EH (cell line): ENCODE measurements at places on chromosomes 6 and 20.

GRCh38 chr20:25247000-25247517 lies 826 bp upstream of the PYGB start:
- DNase-seq: peak; percentile 83

DNA sequence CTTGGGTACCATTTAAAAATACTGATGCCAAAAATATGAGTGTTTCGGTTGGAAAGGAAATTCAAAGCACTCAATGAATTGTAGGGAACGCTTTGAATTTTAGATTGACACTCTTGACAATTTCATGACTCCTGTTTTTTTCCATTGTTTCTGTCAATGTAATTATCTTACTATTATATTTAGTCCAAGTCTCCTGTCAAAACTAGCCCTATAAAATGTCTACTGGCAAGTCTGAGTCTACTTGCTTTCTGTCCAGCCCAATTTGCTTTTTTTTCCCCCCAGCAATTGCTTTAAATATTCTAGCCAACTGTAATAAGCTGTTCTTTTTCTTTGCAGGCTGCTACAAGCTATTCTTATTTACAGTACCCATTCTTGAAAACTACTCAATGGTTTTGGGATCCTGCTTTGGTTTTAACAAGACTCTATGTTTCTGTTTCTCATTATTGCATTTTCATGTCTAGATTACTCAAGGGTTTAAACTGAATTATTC lies 1103.9 kb upstream of the GJE1 start:
- DNase-seq: no peak

GRCh38 chr6:12717356-12717755 lies 789 bp downstream of the PHACTR1 start:
- DNase-seq: no peak

DNA sequence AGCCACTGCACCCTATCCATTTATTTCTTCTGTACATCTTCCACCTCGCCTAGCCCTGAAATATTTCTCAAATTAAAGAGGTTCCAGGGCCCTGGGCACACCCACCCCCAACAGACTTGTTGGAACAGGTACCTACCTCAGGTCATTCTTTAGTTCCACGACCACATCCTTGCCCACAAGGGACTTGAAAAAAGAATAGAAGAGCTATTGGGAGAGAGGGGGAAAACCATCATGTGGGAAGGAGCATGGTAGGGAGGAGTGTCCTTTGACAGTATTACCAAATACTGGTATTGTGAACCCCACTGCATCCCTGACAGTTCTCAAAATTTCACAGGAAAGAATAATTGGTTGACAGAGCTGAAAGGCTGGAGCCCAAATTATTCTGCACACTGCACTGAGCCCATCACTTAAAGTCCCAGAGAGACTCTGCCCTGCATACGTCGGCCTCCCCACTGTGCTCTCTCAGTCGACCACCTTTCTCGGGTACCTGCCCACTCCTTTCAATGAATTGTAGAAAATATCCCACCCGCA lies 762 bp downstream of the LSM2 start:
- DNase-seq: no peak

- no peak for DNase-seq
Observed at GRCh38 chr6:37496951-37497885, 2.5 kb downstream of the CCDC167 start.

- DNase-seq: peak; percentile 91
Observed at GRCh38 chr6:131063028-131063763, at the start of gene EPB41L2. Gene EPB41L2 (minus strand): TSS chr6:131063245. CDS start chr6:130956485, 106,760 bp downstream.

DNA sequence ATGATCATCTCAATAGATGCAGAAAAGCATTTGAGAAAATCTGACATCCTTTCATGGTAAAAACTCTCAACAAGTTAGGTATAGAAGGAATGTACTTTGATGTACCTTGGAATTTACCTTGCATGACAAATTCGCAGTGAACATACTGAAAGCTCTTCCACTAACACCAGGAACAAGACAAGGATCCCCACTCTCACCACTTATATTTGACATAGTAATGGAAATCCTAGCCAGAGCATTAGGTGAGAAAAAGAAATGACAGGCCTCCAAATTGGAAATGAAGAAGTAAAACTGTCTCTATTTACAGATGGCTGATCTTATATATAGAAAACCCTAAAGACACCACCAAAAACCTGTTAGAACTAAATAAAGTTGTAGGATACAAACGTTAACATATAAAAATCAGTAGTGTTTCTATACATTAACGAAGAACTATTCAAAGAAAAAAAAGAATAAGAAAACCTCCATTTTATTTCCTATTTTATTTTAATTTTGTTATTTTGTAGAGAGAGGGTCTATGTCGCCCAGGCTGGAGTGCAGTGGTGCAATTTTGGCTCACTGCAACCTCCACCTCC lies 26.9 kb downstream of the PCNA start:
- no peak for DNase-seq

GRCh38 chr6:54262499-54262898 lies 45.7 kb upstream of the TINAG start:
- DNase-seq: no peak

GRCh38 chr6:141203902-141204575 lies 928.7 kb upstream of the GJE1 start:
- DNase-seq: peak; percentile 72

DNA sequence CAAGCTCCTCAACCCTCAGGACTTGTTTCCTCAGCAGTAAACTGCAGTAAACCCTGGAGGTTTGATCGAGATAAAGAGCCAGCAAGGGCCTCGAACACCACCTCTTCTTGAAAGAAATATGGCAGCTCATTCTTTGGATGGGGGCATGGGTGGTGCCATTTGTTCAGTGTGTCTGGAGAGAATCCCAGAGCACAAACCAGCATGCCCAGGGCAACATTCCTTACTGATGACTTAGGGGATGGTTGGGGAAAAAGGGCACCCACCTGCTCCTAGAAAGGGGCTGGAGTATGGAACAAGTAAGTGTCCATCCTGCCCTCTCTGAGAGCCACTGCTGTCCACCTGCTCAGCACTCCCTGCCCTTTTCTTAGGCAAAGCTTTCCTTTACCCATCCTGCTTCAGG lies 31.3 kb upstream of the ZFAND3 start:
- DNase-seq: peak; percentile 48

DNA sequence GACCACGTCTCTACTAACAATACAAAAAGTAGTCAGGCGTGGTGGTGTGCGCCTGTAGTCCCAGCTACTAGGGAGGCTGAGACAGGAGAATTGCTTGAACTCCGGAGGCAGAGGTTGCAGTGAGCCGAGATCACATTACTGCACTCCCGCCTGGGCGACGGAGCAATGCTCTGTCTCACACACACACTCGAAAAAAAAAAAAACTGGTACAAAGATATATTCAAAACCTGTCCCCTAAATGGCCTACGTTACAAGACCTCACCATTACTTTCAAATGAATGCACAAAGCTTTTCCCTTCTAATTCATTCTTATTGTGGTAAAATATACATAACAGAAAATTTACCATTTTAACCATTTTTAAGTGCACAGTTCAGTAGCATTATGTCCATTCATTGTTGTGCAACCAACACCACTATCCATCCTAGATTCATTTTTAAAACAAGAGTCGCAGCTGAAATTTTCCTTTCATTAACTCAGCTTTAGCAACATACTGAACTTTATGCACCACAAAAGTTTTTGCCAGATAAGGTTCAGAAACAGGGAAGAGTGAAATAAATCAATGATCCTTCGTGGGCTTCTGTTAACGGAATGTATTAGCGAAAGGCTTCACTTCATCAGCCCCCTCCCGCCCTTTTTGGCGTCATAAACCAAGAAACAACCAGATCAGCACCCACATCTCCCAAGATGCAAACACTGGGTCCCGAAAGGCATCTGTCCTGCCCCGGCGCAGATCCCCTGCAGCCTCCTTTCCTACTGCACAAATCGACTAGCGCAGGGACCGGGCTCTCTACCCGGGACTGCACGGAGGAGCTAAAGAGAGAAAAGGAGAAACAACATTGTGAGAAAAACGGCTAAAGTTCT lies 825 bp upstream of the FAM135A start:
- no peak for DNase-seq

GRCh38 chr6:1644516-1645060 lies 34.9 kb downstream of the FOXC1 start:
- no peak for DNase-seq

GRCh38 chr6:68339488-68340131 lies 295.5 kb upstream of the ADGRB3 start:
- DNase-seq: no peak

DNA sequence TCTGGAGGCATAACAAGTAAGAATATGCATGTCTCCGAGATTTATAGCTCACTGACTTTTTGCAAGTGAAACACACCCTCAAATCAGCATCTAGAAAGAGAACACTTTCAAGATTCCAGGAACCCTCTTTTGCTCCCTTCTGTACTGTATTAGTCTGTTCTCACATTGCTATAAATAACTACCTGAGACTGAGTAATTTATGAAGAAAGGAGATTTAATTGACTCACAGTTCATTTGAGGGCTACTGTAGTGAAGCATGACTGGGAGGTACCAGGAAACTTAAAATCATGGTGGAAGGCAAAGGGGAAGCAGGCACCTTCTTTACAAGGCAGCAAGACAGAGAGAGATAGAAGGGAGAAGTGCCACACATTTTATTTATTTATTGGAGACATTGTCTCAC lies 269.9 kb downstream of the UTRN start:
- DNase-seq: no peak

DNA sequence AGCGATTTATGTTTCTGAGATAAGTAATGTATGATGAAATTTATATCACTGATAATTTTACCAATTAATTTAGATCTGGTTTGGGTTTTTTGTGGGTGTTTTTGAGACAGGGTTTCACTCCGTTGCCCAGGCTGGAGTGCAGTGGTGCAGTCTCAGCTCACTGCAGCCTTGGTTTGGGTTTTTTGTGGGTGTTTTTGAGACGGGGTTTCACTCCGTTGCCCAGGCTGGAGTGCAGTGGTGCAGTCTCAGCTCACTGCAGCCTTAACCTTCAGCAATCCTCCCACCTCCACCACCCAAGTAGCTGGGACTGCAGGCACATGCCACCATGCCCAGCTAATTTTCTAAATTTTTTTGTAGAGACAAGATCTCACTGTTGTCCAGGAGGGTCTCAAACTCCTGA lies 13.0 kb downstream of the MRS2 start:
- DNase-seq: no peak

GRCh38 chr6:49906526-49906925 lies 40.2 kb upstream of the CRISP1 start:
- DNase-seq: no peak

GRCh38 chr6:44133003-44133931 lies 5.9 kb downstream of the TMEM63B start:
- DNase-seq: peak; percentile 74

DNA sequence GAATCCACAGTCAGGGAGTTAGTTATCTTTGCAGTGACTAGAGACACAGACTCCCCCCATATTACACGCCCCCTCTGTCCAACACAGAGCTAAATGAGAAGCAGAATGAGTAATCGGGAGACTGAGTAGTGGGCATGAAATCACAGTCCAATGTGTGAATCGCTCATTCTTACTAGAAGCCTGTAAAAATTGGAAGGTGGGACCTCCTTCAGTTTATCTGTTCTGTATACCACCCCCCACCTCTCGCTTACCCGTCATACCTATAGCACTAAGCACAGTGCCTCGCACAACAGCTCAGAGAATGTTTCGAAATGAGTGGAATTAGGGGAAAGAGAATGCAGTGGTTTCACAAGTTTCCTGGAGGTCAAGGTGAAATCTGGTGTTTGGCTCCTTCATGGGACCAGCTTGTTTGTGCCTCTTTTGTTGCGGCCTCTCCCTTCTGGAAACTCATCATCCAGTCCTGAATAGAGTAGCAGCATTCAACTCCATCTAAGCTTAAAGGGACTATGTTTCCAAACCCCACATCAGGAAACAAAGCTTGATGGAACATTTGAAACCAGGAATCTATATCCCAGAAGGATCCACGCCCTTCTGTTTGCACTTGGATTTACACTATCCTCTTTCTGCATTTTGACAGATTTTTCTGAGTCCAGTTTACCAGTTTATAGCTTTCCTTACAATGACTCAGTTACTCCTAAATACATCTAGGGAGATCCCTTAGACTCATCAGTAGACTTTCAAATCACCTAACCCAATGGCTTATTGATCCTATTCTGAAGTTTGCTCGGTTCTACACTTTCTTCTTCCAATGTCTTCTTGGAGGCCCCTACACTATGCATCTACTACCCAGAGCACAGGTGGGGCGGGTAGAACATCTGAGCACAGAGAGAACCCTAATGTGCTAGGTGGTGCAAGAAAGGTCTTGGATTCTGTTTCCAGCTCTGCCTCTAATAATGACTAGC lies 59.2 kb upstream of the PIM1 start:
- DNase-seq: no peak

GRCh38 chr20:38970302-38970701 lies 8.2 kb downstream of the DHX35 start:
- DNase-seq: peak; percentile 97

GRCh38 chr6:152896923-152897322 lies 85.9 kb downstream of the FBXO5 start:
- DNase-seq: no peak

DNA sequence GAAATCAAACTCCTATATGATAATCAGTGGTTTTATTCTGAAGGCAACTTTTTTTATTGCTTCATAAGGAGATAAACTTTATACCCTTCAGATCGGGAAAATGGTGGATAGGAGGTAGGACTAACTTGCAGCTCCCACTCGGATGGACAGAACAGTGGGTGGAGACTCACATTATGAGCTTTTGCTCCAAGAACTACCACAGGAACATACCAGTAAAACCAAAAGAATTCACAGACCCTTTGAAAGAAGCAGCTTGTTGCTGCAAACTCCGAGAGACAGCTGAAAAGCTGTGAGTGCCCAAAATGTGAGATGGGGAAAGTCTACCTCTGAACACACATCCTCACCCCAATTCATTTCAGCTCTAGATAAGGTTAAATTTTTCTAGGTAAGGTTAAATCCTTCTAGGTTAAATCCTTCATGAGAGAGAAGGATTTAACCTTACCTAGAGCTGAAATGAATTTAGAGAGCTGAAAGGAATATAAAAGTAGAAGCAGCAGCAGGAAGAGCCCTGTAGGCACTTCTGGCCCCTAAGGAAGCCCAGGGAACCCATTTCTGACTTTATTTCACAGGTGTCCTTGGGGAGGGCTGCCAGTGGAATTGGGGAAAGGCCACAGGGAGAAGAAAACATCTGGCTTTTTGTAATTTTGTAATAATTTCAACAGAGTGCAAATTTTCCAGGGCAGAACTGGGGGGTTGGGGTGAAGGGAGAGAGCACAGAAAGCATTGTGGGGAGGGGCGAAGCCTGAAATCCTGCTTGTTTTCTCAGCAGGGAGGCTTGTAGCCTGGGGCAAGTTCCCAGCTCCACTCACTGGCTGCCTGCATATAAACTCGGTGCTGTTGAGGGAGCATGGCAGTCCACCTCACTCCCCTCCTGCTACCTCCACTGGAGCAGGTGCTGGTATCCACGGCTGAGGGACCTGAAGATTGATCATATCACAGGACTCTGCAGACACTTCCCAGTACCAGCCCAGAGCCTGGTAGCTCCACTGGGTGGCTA lies 65.9 kb upstream of the HCRTR2 start:
- DNase-seq: no peak

DNA sequence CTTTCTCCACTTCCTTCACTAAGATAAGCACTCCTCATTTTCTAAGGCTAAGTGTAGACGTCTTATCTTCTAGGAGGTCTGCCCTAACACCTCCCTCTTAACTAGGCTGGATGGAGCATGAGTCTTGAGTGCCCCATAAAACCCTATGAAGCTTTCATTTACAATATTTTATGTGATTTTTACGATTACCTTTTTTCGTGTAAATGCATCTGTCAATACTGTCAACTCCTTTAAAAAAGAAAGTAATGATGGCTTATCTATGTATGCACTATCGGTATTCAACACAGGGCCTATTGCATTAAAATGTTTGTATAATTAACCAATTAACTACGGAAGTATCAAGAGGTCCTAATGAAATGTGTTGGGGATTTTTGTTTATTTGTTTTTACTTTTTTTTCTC lies 156.0 kb upstream of the FAM83B start:
- DNase-seq: no peak

- DNase-seq: peak; percentile 1
Observed at GRCh38 chr6:117025310-117025709, 148.3 kb downstream of the RFX6 start.
